Transverse colon (tissue), 4 donors: ENCODE measurements at places on chromosomes 16 and 17. TPM values are rescaled to one million over a fixed set of nuclear protein-coding genes. Genes with fewer than 3 reads are reported as not detected.

DNA sequence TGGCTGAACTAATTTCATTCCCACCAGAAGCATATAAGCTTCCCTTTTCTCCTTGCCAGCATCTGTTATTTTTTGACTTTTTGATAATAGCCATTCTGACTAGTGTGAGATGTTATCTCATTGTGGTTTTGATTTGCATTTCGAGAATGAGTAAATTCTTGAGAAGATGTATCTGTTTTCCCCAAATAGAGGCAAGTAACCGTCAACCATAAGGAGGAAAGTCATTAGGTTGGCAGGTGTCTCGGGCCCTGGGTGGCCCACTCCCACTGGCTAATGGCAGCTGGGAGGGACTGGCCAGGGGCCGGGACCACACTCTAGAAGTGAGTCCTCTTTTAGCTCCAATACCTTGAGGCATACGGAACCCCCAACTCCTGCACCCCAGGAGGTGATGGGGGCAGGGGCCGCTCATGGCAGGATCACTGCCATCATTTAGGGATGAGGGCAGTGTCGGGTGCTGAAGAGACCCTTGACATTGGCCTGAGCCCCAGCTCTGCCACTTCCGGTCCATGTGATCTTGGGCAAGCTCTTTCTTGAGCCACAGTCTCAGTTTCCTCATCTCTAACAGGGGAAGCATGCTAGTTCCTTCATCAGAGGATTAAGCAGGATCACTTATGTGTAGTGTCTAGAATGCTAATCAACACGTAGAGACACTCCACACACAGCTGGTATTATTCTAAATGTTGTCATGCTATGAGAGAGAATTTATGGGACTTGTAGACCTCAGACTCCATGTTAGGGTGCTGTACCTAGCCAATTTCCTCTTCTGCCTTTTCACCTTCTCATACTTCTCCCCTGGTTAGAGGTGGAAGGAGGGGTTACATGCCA, 44.3 kb downstream of the RGS9 start:
- H3K36me3 ChIP-seq = no peaks in the 10 kb centered on the region
- no peak overlapping the region for H3K4me3 ChIP-seq
- no peak for DNase-seq
- no peak overlapping the region for H3K27ac ChIP-seq

Gene ABCC3
- 615 TPM for total RNA-seq

Gene HSD11B2
- 885 TPM for total RNA-seq

DNA sequence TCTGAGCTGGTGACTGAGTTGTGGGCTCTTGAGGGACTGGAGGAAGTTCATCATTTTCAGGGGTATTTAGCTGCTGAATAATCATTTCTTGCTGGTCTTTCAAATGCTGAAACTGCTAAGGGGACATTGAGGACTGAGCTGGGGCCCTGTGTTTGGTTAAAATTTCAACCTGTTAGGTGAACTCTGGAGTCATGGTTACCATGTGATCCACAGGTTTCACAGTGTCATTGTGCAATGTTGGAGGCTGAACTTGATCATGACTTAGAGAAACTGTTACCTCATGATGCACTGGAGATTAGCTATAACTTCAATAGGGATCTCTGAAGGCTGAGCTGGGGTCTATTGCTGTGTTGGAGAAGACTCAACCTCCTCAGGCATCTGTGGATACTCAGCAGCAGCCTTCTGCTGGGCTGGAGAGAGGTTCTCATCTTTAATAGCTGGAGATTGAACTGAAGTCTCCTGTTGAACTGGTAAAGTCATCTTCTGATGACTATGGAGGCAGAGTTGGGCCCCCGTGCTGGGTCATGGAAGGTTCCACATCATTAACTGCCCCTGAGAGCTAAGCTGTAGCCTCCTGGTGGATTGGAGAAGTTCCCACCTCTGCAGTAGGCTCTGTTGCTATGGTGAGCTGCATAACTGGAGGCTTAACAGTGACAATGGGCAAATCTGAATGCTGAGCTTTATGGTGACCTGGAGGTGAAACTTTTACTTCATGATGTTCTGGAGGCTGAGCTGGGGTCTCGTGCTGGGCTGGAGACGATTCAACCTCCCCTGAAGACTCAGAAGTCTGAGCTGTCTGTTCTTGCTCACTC, 15.2 kb downstream of the RDM1 start:
- H3K4me1 ChIP-seq = no peaks in the 10 kb centered on the region
- DNase-seq = no peak
- H3K27ac ChIP-seq = no peak overlapping the region
- H3K27me3 ChIP-seq = no peaks in the 10 kb centered on the region
- no peak overlapping the region for H3K4me3 ChIP-seq

Gene RSKR
- total RNA-seq = 8.3 TPM

Gene NPIPA5
- 10.8 TPM for total RNA-seq

Gene TOP2A
- 8.1 TPM for total RNA-seq

DNA sequence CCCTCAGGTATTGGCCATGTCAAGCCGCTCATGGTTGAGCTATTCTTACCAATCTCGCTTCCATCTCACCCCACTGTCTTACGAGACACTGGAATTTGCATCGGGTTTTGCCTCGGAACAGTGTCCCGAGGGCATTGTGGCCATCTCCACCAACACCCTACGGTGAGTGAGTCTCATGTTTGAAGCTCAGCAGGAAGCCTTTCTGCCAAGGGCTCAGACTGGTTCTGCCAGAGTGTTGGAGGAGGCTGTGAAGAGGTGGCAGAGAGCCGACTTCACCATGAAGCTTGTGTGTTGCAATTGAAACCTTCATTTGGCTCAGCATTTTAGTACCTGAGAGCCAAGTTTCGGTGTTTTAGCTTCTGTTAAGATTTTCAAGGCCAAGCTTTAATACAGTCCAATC, 38.0 kb downstream of the SF3B3 start:
- no peaks in the 10 kb centered on the region for H3K4me1 ChIP-seq
- H3K27ac ChIP-seq = no peak overlapping the region
- H3K4me3 ChIP-seq = no peak overlapping the region
- H3K27me3 ChIP-seq = no peaks in the 10 kb centered on the region
- no peaks in the 10 kb centered on the region for H3K36me3 ChIP-seq

Gene SHISA9
- 37.6 TPM for total RNA-seq

- H3K27me3 ChIP-seq = no peaks in the 10 kb centered on the region
- peak overlapping the region; percentile 74 for H3K27ac ChIP-seq
- peak; percentile 73 for DNase-seq
These were observed 96.6 kb upstream of the SMIM36 start for GRCh38 chr17:55607731-55608341.

DNA sequence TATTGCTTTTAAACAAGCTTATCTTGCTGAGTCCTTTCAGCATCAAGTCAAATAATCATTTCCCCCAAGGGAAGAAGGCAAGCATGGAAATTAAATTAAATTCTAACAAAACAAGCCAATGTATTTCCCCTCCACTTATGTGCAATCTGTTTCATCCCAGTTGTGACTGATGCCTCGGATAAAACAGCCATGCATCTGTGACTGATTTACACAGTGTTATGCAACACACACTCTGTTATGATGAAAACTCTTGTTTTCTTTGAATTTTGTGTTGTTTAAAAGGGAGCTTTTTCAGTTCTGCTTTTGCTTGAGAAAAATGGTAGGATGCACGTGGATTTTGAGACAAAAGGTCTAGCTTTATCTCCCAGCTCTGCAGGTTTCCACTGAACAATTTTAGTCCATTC, 32.6 kb downstream of the TMEM100 start:
- H3K27me3 ChIP-seq = no peaks in the 10 kb centered on the region
- H3K4me3 ChIP-seq = no peak overlapping the region
- no peaks in the 10 kb centered on the region for H3K4me1 ChIP-seq
- DNase-seq = no peak

- peaks cover 44% of the 10 kb centered on the region for H3K4me1 ChIP-seq
- no peaks in the 10 kb centered on the region for H3K27me3 ChIP-seq
- H3K27ac ChIP-seq = peak overlapping the region; percentile 100
- no peak for DNase-seq
- no peaks in the 10 kb centered on the region for H3K36me3 ChIP-seq
- no peak overlapping the region for H3K4me3 ChIP-seq
These were observed 1.8 kb upstream of the ANKRD11 start for GRCh38 chr16:89491974-89492687.

Gene HOXB3
- 57.1 TPM for total RNA-seq

GRCh38 chr16:89289428-89290395, 72.2 kb downstream of the ZNF778 start:
- H3K27ac ChIP-seq = no peak overlapping the region
- no peaks in the 10 kb centered on the region for H3K27me3 ChIP-seq
- peaks cover 11% of the 10 kb centered on the region for H3K4me1 ChIP-seq
- peak; percentile 81 for DNase-seq

DNA sequence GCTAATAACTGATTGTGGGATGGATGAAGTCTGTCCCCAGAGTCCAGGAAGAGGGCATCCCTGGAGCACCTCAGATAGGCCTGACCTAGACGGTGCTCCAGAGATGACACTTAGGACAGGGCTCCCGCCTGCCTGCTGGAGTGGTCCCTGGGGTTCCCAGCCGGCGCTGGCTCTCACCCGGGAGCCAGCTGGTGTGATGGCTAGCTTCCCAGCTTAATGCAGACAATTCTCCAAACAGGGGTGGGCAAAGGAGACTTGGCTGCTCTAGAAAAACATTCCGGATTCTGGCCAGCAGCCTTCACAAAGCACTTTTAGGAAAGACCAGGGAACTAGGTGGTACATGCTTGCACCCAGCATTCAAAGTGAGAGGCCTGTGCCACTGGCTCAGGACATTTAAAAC, 18.6 kb downstream of the ACE start:
- H3K36me3 ChIP-seq = no peaks in the 10 kb centered on the region
- no peak overlapping the region for H3K4me3 ChIP-seq
- DNase-seq = no peak
- H3K4me1 ChIP-seq = no peaks in the 10 kb centered on the region

Gene PDF
- total RNA-seq = 14.1 TPM

Gene PRKCB
- 10.0 TPM for total RNA-seq

Gene GGT6
- 308 TPM for total RNA-seq

Gene MLLT6
- 272 TPM for total RNA-seq

DNA sequence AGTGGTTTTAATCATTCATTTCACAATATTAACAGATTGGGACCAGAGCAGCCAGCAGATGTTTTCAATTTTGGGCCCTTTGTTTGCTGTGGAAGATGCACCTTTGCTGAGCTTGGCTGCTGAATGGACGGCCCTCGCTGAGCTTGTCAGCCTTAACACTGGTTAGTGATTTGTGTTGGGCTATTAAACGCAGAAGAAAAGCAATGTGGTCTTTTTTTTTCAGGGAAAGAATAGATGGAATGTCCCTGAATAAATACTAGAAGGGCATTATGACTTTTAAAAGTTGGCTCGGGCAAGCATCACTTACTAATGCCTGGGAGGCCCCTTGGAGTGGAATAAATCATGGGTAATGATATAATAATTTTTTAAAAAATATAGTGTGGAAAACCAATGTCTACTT, 297.0 kb downstream of the MAP2K6 start:
- no peak overlapping the region for H3K27ac ChIP-seq
- no peaks in the 10 kb centered on the region for H3K4me1 ChIP-seq
- H3K27me3 ChIP-seq = no peaks in the 10 kb centered on the region
- DNase-seq = no peak
- H3K36me3 ChIP-seq = no peaks in the 10 kb centered on the region
- no peak overlapping the region for H3K4me3 ChIP-seq

Gene KRTAP2-3
- total RNA-seq = not detected

- peaks cover 21% of the 10 kb centered on the region for H3K4me1 ChIP-seq
- no peaks in the 10 kb centered on the region for H3K27me3 ChIP-seq
- no peak overlapping the region for H3K27ac ChIP-seq
- no peak for DNase-seq
These were observed 3.2 kb downstream of the PAM16 start for GRCh38 chr16:4347765-4348509.

DNA sequence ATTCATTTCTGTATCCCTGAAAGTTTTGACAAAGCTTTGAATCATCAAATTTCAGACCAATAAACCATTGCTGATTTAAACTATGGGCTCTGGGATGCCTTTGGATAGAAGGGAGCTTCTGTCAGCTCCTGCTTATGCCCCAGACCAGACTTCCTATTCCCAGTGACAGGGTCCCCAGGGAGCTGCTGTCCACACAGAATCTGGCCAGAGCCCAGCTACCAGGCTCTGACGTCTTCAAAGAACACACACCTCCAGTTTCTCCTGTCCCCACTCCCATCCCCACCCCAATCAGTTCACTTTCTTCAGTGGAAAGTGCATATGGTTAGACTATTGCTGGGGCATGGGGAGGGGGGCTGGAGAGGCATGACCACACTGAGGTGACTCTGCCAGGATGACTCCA, 51.6 kb upstream of the SREBF1 start:
- peaks cover 2% of the 10 kb centered on the region for H3K36me3 ChIP-seq
- DNase-seq = no peak
- H3K4me1 ChIP-seq = peaks cover 2% of the 10 kb centered on the region
- H3K27me3 ChIP-seq = no peaks in the 10 kb centered on the region
- no peak overlapping the region for H3K27ac ChIP-seq
- no peak overlapping the region for H3K4me3 ChIP-seq

Gene RHOT2
- 133 TPM for total RNA-seq

GRCh38 chr17:72683506-72684404, 408.7 kb downstream of the SLC39A11 start:
- no peaks in the 10 kb centered on the region for H3K27me3 ChIP-seq
- H3K4me1 ChIP-seq = peaks cover 11% of the 10 kb centered on the region
- H3K36me3 ChIP-seq = no peaks in the 10 kb centered on the region
- peak overlapping the region; percentile 25 for H3K27ac ChIP-seq
- DNase-seq = peak; percentile 35

Gene CCL17
- total RNA-seq = not detected

DNA sequence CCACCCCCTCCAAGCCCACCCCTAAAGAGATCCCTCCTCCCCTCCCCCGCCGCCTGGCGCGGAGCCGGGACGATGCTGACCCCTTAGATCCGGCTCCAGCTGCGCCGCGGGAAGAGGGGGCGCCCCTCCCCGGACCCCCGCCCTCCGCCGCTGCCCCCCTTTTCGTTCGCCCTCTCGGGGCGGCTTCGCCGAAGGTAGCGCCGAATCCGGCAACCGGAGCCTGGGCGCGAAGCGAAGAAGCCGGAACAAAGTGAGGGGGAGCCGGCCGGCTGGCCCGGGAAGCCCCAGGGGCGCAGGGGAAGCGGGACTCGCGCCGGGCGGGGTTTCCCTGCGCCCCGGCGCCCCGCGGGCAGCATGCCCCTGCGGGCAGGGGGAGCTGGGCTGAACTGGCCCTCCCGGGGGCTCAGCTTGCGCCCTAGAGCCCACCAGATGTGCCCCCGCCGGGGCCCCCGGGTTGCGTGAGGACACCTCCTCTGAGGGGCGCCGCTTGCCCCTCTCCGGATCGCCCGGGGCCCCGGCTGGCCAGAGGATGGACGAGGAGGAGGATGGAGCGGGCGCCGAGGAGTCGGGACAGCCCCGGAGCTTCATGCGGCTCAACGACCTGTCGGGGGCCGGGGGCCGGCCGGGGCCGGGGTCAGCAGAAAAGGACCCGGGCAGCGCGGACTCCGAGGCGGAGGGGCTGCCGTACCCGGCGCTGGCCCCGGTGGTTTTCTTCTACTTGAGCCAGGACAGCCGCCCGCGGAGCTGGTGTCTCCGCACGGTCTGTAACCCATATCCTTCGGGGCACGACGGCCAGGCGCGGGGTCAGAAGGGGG, 623 bp downstream of the CACNA1G start:
- H3K27me3 ChIP-seq = peaks cover 82% of the 10 kb centered on the region
- H3K4me1 ChIP-seq = peaks cover 46% of the 10 kb centered on the region
- peak overlapping the region; percentile 56 for H3K4me3 ChIP-seq
- H3K27ac ChIP-seq = no peak overlapping the region
- no peaks in the 10 kb centered on the region for H3K36me3 ChIP-seq
- DNase-seq = no peak

Gene ATP6V0D1
- 457 TPM for total RNA-seq

Gene EMC6
- 24.4 TPM for total RNA-seq

- no peak overlapping the region for H3K4me3 ChIP-seq
- no peaks in the 10 kb centered on the region for H3K27me3 ChIP-seq
- peak overlapping the region; percentile 18 for H3K27ac ChIP-seq
These were observed 52.4 kb downstream of the CFDP1 start for GRCh38 chr16:75380870-75381269.
